ENCODE measurements at places on chromosomes 1 and 21.

DNA sequence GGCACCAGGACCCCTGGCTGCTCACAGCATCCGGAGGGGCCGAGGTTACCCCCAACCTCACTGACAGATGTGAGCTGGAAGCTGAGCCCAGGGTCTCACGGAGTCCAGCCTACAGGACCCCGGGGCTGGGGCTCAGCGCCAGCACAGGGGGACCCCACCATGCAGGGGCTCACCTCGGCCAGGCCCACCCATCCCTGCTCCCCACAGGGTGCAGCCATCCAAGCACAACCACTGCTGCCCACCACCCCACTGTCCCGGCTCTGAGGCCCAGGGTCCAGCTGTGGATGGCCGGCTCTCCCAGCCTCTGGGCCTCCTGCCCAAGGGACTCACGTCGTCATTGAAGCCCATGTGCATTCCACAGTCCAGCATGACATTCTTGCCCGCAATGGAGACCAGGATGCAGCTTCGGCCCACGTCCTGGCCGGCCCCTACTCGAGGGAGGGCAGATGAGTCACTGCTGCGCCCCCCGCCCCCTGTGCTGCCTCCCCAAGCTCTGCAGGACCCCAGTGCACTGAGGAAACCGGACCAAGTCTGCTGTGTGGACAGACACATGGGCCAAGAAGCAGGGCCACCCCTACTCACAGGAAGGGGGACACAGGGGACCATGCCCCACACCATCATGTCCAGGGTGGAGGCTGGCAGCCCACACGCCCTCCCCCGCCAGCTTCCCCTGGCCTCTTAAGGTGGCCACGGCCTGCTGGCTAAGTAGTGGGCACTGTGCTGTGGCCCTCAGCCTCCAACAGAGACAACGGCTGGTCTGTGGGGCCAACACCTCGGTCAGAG, 3.6 kb downstream of the INTS11 start:
- no peak for DNase-seq

- no peak for DNase-seq
Measured at GRCh38 chr1:188027613-188028012, 1198.9 kb downstream of the PLA2G4A start.

- DNase-seq, result no peak
Measured at GRCh38 chr1:207115269-207115668, 11.2 kb downstream of the C4BPA start.

GRCh38 chr1:15848143-15848928, 829 bp downstream of the SPEN start:
- DNase-seq, result peak; percentile 56

- DNase-seq, result peak; percentile 49
Measured at GRCh38 chr1:145994391-145995120, 1.8 kb downstream of the TXNIP start.

DNA sequence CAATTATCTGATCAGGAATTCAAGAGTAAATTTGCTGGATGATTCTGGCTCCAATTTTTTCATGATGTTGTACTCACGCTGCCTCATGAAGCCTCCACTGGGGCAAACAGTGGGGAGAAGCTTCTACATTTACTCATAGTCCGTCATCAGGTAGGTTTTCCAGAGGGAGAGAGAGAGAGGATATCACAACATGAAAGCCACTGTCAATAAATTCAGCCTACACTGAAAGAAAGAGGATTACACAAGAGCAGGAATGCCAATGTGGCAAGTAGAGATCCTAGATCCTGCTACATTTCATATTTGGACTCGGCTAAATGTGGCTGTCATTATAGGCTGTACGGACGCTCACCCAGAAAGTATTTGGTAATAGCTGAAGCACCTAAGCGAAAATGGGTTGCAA, 819.9 kb downstream of the BRINP3 start:
- DNase-seq, result no peak

DNA sequence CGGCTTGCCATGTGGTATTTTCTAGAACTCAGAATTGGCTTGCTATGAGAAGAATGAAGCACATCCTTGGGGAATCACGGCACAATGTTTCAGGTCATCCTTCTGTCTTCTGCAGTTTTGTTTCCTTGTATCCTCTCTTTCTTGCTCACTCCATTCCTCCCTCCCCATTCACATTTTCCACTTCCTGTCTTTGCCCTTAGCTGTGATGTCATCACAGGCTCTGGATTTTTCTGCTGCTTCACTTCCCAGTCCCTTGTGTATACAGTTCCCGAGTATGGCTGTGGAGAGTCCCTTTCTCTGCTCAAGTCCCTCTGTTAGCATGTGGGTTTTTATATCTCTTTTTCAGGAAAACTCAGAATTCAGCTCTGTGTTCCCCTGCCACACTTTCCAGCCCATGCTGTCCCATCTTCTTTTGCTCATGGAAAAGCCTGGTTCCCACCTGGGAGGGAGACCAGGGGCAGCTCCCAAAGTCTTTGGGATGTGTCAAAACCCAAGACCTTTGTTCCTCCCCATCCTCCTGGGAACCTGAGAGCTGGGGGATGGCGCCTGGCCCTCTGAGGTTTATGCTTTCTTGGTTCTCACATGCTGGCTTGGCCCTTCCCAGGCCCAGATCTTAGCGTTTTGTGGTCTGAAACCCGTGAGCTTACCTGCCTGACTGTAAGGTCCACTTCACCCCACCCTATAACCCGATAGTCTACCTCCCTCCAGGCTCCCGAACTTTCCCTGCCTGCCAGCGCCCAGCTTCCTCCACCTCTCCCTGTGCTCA, 4.8 kb upstream of the RGS16 start:
- DNase-seq, result no peak

GRCh38 chr1:183687546-183688304, 34.6 kb upstream of the APOBEC4 start:
- no peak for DNase-seq

GRCh38 chr1:176172215-176172614, 34.9 kb downstream of the COP1 start:
- no peak for DNase-seq

GRCh38 chr1:65724151-65724550, 68.5 kb upstream of the PDE4B start:
- no peak for DNase-seq

DNA sequence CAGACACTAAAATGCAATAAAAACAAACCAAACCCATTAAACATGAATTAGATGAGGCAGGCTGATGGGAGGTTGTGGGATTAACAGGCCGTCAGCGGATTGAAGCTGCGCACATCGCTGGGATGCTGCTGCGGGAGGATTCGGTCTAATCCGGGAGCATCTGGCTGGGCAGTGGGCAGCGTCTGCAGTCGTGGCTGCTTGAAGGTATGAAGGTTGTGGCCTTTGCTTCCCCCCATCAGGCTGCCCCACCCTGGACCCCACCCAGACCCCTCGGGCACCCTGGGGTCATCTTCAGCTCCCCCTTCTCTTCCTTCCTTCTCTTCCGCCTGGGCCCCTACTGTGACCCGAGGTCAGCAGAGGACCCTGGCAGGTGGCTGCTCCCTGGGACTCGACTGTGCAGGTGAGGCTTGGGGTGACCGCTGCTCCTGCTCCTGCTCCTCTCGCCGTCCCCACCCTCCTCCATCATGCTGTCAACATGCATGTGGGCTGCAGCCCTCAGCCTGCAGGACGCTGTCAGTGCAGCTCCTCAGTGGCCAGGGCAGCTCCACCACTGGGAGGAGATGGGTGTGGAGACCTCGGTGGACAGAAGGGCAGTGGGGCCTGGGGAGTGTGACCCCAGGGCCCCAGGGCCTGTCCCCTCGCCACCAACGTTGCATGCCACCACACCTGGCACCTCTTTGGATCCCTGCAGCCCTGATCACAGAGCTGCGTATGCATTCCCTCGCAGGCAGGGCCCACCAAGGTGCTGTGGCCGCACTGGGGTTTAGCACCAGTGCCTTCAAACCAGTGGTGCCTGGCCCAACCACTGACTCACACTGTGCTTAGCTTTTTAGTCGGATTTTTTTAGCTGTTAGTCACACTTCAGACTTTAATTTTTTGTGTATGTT, 112.2 kb upstream of the COL6A1 start:
- no peak for DNase-seq

DNA sequence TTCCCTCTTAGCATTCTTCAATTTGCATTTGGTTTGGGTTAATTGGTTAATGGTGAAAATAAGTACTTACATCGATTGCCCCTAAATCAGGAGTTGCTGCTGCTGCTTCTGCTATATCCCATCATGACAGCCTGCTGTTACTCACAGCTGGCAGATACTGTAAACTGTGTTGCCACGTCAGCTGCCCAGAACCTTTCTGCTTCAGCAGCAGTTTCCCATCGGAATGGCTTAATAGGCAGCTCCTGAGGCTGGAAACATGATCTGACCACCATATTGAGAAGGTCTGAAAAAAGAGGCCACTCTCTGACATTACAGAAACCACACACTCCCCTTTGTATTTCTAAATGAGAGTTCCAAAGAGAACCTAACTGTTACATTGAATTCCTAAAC, 14.3 kb upstream of the SEC16B start:
- no peak for DNase-seq

DNA sequence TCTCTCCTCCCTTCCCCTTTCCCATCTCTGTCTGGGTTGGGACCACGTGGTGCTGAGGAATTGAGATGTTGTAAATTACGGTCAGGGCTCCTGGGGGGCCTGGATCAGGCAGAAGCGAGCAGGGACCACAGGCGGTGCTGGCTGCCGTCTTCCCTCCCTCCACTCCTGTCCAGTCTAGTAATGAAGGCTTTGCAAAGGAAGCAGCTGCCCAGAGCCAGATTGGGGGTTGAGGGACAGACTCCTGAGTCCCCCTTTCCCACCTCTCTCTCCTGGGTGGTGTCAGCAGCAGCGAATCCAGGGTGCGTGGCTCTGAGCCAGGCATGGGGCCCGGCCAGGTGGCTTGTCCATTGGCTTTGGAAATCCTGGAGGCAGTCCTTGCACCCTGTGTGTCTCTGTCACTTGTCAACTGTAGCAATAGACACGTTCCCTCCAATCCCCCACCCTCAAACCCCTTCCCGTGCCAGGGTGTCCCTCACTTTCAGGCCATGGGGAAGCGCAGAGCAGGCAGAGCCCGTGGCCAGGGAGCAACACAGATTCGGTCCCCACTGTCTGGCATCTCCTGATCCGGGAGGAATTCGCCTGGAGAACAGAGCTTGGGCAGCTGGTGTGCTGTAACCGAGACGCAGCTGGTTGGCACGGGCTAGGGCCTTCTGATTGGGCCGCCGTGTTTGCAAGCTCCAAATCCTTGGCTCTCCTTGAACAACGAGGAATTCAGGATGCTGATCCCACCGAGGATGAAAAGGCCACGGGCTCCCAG, 64.8 kb upstream of the WNT4 start:
- DNase-seq, result no peak

GRCh38 chr1:19765623-19766022, 34.1 kb downstream of the TMCO4 start:
- no peak for DNase-seq

DNA sequence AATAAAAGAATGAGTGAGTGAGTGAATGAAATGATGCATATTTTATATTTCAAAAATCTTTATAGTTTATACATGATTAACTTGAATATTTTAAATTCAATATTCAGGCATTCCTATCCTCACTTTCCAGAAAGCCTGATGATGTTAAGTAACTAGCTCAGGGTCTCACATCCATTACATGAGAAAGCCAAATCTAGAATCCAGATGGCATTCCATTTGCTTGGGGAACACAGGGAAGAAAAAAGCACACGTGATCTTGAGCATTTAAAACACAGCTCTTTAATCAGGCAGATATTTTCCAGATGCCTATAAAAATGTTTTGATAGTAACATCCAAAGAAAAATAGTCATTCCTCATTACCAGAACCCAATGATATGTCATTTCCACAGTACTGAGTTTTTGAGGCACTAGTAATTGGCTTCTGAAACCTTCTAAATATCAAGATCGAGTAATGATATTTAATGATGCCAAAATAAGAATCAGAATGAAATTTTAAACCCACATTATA, 291.9 kb downstream of the DSCAM start:
- DNase-seq, result no peak

- DNase-seq, result no peak
Measured at GRCh38 chr1:180229483-180230415, at the start of gene LHX4. Gene LHX4 (plus strand): TSS chr1:180230264. CDS start chr1:180230530, 266 bp downstream.

DNA sequence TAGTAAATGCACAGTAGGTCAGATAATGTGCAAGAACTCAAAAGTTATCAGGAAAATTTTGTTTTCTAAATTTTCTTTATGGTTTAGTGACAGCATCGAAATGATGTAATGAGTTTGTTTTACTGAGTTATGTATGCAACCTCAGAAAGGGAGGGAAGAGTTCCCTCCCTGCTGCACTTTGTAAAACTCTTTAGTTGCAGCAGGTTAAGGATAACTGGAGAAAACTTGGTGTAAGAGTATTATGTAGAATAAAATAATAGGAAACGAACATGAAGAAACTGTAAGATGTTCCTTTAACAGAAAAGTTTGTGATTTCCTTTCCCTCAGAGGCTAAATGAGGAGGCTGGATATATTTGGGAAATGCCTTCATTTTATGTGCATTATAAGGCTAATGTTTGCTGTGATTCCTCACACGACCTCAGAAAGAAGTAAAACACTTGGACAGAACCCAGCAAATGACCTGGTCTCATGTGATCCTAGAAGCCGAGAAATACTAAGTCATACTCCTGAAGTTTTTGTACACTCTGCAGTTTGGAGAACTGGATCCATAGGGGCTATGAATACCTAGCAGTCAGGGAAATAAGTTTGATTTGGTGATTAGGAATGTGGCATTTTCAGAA, 35.4 kb downstream of the ADGRL2 start:
- DNase-seq, result no peak

GRCh38 chr1:30756545-30757351, 826 bp downstream of the LAPTM5 start:
- peak; percentile 50 for DNase-seq

GRCh38 chr21:32562915-32563314, 22.4 kb downstream of the TCP10L start:
- DNase-seq, result no peak

GRCh38 chr1:218874313-218874712, 299.4 kb upstream of the LYPLAL1 start:
- DNase-seq, result no peak

DNA sequence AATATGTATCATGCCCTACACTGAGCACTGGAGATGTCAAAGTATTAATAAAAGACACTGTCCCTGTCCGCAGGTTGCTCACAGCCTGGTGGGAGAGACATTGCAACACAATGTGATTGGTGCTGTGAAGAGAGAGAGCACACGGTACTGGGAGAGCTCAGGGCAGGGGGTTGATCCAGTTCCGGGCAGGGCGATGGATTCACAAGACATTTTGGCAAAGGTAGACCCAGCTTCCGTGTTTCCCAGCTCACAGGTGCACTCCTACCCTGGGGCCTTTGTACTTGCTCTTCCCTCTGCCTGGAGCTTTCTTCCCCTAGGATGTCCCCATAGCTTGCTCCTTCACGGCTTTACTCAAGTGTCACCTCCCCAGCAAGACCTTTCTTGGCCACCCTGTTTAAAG, 1.4 kb downstream of the PLA2G5 start:
- DNase-seq, result no peak

- no peak for DNase-seq
Measured at GRCh38 chr1:205430696-205431305, 8.9 kb upstream of the LEMD1 start.

Data from heart left ventricle (tissue), 16 donors.